ENCODE measurements at places on chromosomes 13 and 19. TPM values are rescaled to one million over a fixed set of nuclear protein-coding genes. Genes with fewer than 3 reads are reported as not detected.

Gene MYPOP
- total RNA-seq = 1.1 TPM

Gene ITPKC
- total RNA-seq = 20.7 TPM

Gene B3GNT3
- total RNA-seq = not detected

Gene ATP4B
- not detected for total RNA-seq

Gene PGLYRP1
- total RNA-seq = not detected
